ENCODE measurements at places on chromosomes 4 and X. TPM values are rescaled to one million over a fixed set of nuclear protein-coding genes. Genes with fewer than 3 reads are reported as not detected.

ADAMTS3 gene
- total RNA-seq: 0.68 TPM

- DNase-seq: peak; percentile 63
Observed at GRCh38 chr4:85496933-85497332, 22.0 kb downstream of the ARHGAP24 start.

- DNase-seq: no peak
Observed at GRCh38 chr4:149493492-149493891, 322.2 kb downstream of the IQCM start.

DNA sequence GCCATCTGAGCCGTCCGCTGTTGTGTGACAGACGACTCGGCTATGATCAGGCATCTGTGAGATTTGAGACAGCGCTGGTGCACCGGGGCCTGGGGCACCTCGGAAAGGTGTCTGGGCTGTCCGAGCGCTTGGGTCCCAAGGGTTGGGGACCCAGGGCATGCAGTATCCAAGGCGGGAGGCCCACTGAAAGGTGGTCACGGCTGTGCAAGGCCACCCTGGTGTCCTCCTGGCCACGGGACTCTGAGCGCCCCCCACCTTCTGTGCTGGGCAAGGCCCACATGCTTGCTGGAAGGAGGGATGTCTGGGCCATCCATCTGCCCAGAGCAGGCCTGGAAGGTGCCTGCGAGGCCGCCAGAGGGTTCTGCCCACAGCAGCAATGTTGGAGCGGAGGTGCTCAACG is 19.9 kb downstream of the TACC3 start:
- no peak for DNase-seq

GRCh38 chr4:96630839-96631238 is 790.9 kb downstream of the PDHA2 start:
- DNase-seq: no peak

MND1 gene
- total RNA-seq: 5.6 TPM

EDA2R gene
- 1.1 TPM for total RNA-seq

DNA sequence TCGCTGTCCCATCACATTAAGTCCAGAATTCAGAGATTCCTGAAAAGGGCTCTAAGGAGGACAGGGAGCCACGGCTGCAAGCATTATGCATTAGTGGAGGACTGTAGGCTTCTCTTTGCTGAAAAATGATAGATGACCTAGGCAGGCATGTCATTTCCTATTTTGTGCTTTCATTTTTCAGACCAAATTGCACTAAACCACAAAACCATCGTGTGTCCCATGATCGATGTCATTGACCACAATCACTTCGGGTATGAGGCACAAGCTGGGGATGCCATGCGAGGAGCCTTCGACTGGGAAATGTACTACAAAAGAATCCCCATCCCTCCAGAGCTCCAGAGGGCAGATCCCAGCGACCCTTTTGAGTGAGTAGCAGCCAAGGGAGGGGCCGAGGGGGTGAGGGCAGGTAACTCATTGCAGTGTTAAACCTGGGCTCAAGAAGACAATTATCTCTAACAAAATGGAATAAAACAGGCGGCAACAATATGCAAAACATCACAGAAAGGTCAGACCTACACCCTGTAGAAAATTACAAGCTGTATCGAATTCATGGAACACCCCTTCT is 355.2 kb upstream of the GALNT7 start:
- no peak for DNase-seq

HPGD gene
- total RNA-seq: 0.19 TPM

- no peak for DNase-seq
Observed at GRCh38 chr4:69060651-69061308, 35.5 kb upstream of the UGT2B7 start.

DNA sequence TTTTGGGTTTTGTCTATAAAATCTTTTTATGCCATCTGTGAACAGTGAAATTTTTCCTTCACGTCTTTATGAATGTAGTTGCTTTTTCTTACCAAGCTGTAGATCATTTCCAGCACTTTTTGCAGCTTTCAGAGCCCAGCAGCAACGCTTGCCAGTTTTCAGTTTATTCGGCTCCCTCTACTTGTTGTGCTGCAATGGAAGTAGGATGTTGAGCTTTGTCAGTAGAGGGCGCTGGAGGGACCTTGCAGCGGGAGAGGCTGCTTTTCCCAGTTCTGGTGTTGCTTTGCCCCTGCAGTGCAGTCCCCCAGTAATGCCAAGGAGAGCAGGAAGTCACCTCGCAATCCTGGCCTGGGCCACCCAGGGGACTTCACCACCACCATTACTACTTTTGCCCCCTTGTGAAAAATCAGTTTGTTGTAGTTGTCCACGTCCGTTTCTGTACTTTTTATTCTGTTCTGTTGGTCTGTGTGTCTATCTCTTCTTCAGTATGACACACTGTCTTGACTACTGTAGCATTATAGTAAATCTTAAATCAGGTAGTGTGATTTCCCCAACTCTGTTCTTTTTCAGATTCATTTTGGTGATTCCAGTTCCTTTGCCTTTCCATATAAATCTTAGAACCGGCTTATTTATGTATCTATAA is 21.8 kb downstream of the CMC4 start:
- DNase-seq: peak; percentile 74

GRCh38 chr4:148056879-148057278 is 325.0 kb downstream of the ARHGAP10 start:
- peak; percentile 42 for DNase-seq

GRCh38 chrX:79330022-79330421 is 37.1 kb downstream of the ITM2A start:
- DNase-seq: no peak
